ENCODE measurements at places on chromosomes 2 and 18.

GRCh38 chr2:128765811-128766210 lies 447.1 kb upstream of the HS6ST1 start:
- no peak for DNase-seq

DNA sequence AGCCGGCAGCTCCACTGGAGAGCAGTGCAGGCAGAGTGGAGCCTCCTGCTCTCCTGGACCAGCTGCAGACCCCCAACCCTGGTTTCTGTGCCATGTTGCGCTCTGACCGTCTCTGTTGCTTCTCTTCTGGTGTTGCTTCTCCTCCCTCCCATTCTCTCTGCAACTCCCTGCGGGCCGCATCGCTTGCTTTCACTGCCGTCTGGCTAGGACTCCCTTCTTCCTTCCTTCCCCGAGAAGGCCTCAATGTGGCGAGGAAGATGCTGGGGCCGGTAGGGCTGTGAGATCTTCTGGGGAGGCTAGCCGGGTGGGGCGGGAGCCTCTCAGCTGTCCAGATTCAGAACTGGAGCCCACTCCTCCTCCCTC lies 6.2 kb downstream of the DNAJB2 start:
- DNase-seq: no peak

GRCh38 chr2:162917626-162918025 lies 79.1 kb upstream of the KCNH7 start:
- DNase-seq: no peak

DNA sequence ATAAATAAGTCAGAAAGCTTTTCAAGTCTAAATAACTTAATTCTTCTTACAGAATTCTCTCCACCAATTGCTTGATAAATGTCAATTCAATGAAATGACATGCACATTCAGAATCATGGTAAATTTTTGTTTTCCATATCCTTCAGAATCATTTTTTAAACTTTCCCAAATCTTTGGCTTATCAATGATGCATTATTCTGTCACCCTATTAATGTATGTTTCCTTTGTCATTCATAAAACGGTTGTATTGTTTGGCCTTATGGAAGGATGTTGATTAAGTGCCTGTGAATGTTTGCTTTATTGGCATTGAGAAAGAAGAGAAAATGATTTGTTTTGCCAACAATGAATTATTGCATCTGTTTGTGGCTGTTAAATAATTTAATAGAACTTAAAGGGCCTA lies 260.9 kb downstream of the PLCL1 start:
- DNase-seq: no peak

DNA sequence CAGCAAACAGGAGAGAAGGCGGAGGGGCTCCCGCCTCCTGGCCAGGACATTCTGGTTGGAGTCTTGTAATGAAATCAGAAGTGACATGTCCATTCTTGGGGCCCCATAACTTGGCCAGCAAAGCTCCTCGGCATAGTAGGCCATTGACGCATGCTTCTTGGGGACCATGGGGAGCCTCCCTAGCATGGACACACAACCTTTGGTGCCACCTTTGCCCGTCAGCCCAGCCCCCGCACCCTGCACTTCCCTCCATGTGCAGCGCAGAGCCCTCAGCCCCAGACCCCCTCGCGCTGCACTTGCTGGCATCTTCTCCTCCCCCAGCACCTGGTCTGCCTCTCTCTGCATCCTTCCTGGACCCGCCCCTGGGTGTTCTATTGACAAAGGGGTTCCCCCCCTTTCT lies 23.1 kb downstream of the DCDC2C start:
- no peak for DNase-seq

DNA sequence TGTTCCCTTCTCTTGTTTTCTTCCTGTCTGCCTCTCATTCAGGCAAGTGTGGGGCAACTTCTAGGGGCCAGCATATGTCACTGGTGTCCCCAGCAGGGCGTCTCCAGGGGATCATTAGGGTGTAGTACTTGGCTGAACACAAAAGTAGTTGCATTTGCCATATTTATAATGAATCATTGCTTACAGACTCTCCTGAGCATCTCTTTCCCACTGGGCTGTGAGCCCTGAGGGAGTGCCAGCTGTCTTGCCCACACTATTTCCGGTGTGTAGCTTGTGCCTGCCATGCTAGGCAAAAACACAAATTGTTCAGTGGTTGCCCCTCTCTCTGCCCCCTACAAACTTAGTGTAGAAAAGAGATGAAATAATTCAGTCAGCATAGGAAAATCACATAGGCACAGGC lies 40.8 kb upstream of the SCLY start:
- no peak for DNase-seq

DNA sequence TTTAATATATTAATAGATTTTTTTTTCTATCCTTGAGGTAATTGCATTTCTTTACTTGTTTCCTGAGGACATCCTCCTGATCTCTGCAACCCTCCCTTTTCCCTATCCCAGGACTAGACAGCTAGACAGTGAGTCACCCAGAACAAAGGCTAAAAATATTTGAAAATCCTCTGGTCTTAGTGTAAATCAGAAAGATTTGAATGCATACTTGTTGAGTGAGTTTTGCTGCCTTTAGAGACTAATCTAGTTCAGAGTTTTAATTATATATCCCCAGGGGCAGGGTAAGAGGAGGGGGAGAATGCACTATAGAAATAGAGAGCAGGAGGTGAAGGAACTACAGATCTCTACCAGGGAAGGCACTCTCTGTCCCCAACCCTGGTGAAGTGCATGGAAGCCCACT lies 202.3 kb upstream of the TCF4 start:
- no peak for DNase-seq

DNA sequence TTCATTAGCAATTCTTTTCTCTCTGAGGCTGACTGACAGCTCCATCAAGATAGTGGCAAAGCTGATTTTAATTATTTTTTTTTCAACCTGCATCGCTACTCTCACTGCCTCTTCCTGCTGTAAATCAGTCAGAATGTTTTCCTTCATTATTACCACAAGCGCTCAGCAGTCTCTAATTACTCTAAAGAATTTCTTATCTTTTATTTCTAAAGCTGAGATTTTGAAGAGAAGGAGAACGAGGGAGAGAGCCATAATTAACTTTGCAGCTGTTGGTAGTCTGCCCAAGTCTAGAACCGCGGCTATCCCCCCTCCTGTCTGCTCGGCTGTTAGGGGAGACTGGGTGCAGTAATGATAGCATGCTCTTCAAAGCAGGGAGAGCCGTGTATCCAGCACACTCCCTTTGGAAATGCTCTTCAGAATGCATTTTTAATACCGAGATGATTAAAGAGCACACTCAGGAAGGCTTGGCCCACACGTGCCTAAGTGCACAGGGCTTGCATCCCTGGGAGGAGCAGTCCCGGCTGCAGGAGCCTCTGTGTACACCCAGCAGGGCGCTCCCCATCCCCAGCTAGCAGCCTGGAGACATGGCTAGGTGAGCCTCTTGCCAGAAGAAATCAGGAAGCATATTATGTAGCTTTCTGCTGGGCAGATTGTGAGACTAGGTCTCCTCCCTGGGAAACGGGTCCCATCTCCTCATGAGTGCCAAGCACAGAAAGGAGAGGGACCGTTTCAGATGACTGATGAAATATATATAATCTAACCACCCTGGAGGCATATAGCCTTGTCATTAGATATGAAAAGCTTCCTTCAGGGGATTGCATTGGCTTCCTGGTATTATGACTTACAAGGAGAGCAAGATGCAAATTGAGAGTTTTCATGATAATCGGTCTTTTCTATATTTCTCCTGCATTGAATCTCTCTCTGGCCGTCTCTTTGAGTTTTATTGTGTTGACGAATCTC lies 555.2 kb downstream of the CMPK2 start:
- peak; percentile 73 for DNase-seq

DNA sequence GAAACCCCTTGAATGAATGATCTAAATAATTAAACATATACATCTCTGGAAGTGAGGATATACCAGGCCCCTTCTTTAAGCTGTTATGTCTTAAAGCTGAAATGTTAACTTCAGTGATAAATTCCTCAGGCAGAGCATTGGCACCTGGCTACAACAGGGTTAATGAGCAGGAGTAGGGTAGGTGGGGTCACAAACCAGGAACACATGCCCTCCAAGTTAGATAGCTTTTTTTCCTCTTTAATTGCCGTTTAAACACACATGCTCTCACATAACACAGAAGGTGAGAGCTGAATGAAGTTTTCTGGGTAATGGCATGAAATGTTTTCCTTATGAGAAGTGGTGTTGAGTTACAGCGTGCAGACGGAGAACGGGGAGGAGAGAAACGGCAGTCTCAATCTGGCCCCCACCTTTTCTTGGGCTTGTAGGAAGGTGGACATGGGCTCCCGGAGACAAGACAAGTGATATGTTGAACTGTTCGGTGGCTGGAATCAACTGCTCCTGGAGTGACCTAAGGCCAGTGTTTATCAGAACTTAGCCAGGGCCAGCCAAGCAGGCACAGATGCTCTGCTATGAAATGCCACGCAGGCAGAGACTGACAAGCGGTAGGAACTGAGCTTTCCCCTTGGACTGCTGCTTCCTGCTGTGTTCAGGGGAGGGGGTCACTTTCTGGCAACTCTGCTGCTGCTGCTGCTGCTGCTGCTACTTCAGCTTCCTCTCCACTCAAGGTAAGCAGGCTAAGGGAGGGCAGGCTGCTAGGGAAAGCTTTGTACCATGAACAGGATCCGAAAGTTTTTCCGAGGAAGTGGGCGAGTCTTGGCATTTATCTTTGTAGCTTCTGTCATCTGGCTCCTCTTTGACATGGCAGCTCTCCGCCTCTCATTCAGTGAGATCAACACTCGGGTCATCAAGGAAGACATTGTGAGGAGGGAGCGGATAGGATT lies at the start of gene GALNT5:
Gene GALNT5 (plus strand): TSS at position 394 of the 941 bp plus-strand sequence. CDS start 378 bp downstream, at position 772.
- DNase-seq: no peak

- no peak for DNase-seq
Observed at GRCh38 chr2:239329284-239329971, 71.4 kb downstream of the HDAC4 start.

GRCh38 chr18:48827291-48828193 lies 123.2 kb downstream of the SMAD7 start:
- DNase-seq: peak; percentile 70

GRCh38 chr2:150095361-150096095 lies 391.9 kb downstream of the RND3 start:
- DNase-seq: no peak

- no peak for DNase-seq
Observed at GRCh38 chr2:109333414-109334210, 204.6 kb downstream of the SH3RF3 start.

- no peak for DNase-seq
Observed at GRCh38 chr18:24293254-24293653, 104.4 kb downstream of the OSBPL1A start.

DNA sequence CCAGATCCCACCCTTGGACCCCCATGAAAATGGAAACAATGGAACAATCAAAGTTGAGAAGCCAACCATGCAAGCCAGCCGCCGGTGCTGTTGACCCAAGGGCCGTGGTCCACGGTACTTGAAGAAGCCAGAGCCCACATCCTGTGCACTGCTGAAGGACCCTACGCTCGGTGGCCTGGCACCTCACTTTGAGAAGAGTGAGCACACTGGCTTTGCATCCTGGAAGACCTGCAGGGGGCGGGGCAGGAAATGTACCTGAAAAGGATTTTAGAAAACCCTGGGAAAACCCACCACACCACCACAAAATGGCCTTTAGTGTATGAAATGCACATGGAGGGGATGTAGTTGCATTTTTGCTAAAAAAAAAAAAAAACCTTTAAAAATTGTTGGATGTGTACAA lies 26.5 kb upstream of the TXNDC2 start:
- no peak for DNase-seq

- no peak for DNase-seq
Observed at GRCh38 chr2:160417745-160418397, 75.7 kb downstream of the RBMS1 start.

GRCh38 chr2:228541789-228542188 lies 360.3 kb upstream of the SPHKAP start:
- no peak for DNase-seq

DNA sequence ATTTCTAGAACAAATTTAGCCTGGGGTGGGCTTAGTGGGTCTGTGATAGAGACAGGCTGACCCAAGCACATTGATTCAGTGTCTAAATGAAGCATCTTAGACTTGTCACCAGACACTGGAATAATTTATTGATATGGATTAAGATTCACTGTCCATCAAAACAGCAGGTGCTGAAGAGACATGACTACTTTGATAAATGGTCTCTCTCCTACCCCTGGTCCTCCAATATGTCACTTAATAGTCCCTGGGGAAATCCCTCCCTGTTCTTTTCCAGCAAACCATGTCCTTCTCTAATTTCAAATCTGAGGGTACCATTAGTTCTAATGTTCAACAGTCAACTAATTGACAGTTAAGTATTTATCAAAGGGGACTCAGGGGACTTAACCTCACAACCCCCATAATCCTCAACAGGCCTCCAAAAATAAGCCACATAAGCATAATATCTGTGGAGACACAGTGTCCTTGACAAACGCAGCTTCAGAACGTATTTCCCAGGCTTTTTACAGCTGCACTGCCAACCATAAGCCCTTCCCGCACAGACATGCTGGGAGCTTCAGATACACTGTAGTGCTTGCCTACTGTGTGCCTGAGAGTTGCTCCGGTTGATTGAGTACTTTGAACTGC lies 391.0 kb downstream of the THSD7B start:
- no peak for DNase-seq

DNA sequence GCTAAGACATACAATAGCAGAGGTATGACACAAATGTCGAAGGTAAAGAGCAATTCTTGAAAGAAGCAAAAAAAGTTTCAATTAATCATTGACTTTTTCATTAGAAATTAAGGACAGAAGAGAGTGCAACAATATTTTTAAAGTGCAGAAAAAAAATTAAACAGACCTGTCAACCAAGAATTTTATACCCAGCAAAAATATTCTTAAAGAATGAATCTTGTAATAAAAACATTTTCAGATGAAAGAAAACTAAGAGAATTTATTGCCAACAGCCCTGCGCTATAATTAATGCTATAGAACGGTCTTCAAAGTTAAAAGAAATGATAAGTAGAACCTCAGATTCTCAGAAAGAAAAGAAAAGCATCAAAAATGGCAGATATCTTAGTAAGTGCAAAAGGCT lies 79.0 kb downstream of the OLA1 start:
- no peak for DNase-seq

DNA sequence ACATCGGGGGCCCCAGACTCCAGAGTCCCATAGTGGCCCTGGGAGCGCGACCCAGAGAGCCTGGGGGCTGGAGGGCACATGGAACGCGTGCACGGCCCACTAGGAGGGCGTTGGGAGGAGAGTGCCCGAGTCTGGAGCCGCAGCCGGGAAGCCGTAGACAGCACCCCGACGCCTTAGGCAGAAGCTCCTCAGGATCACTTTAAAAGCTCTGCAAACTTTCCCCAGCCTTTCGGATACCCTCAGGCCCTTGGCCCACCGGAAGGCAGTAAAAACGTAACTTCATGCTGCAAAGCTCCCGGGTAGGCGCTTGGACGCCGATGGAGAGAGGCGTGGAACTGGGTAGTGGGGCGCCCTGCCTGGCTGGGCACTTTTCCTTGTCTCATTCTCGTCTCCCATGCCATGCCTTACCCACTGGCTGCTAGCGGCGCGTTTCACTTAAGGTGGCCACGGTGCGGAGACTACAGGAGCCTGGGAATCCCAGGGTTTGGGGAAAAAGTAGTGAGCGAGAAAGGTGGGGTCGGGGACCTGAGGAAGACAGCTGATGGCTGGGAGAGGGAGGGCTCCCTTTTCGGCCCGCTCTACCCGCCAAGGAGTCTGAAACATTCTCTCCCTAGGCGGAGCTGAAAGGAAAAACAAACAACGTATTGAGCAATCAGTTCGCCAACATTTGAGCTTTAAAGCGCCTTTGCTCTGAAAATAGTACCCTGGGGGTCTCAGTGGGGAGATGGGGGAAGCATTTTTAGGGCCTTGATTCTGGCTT lies 141.8 kb downstream of the MEIS1 start:
- no peak for DNase-seq
